Lung microvascular endothelial cell (primary cell): ENCODE measurements at places on chromosomes 5 and 9. TPM values are rescaled to one million over a fixed set of nuclear protein-coding genes. Genes with fewer than 3 reads are reported as not detected.

LRRTM2 gene
- total RNA-seq, result 0.40 and 1.3 TPM in 2 replicates

IRX4 gene
- total RNA-seq, result not detected in 2 replicates

IL5 gene
- not detected in 2 replicates for total RNA-seq

FANCC gene
- total RNA-seq, result 6.1 and 6.2 TPM in 2 replicates

WNK2 gene
- not detected in 2 replicates for total RNA-seq

QRFP gene
- not detected in 2 replicates for total RNA-seq

CDH6 gene
- under 0.01 TPM in 1 of 2 replicates, not detected in the other for total RNA-seq

NPR3 gene
- total RNA-seq, result under 0.01 and 0.22 TPM in 2 replicates

BNIP1 gene
- total RNA-seq, result 11.6 and 15.9 TPM in 2 replicates

TMOD1 gene
- total RNA-seq, result 0.65 and 0.79 TPM in 2 replicates

OTULINL gene
- total RNA-seq, result 0.22 and 0.40 TPM in 2 replicates

GGTA1 gene
- total RNA-seq, result 5.4 and 9.5 TPM in 2 replicates

CATSPER3 gene
- total RNA-seq, result under 0.01 and 0.22 TPM in 2 replicates

FCN2 gene
- not detected in 2 replicates for total RNA-seq

TICAM2 gene
- total RNA-seq, result 0.20 and 0.22 TPM in 2 replicates

CBY3 gene
- total RNA-seq, result 0.22 TPM in 1 of 2 replicates, not detected in the other

AK8 gene
- total RNA-seq, result under 0.01 TPM in 1 of 2 replicates, not detected in the other

DENND4C gene
- total RNA-seq, result 71.3 and 76.8 TPM in 2 replicates

GABRG2 gene
- not detected in 2 replicates for total RNA-seq

BARHL1 gene
- not detected in 2 replicates for total RNA-seq

KCNN2 gene
- 1.5 and 2.2 TPM in 2 replicates for total RNA-seq

RORB gene
- total RNA-seq, result not detected in 2 replicates

FOXD4L4 gene
- total RNA-seq, result under 0.01 TPM in 2 replicates

FOXD4L3 gene
- not detected in 2 replicates for total RNA-seq

COL27A1 gene
- total RNA-seq, result 0.40 and 1.1 TPM in 2 replicates

GPR150 gene
- total RNA-seq, result under 0.01 and 0.22 TPM in 2 replicates

FOXD4 gene
- total RNA-seq, result under 0.01 and 0.20 TPM in 2 replicates

RNF183 gene
- not detected in 2 replicates for total RNA-seq

RETREG1 gene
- under 0.01 TPM in 1 of 2 replicates, not detected in the other for total RNA-seq

FREM1 gene
- total RNA-seq, result not detected in 2 replicates

TYRP1 gene
- 2.0 and 2.2 TPM in 2 replicates for total RNA-seq

DEPDC1B gene
- 1.6 and 5.9 TPM in 2 replicates for total RNA-seq

S100Z gene
- not detected in 2 replicates for total RNA-seq

ZSWIM6 gene
- 9.4 and 13.9 TPM in 2 replicates for total RNA-seq

RIC1 gene
- total RNA-seq, result 20.9 and 29.8 TPM in 2 replicates

DNAH5 gene
- total RNA-seq, result under 0.01 TPM in 2 replicates

DBH gene
- total RNA-seq, result not detected in 2 replicates
